ENCODE measurements at places on chromosomes 16 and 17.

- DNase-seq, result peak; percentile 73
These were observed 1.8 kb upstream of the RARA start for GRCh38 chr17:40307001-40307730.

DNA sequence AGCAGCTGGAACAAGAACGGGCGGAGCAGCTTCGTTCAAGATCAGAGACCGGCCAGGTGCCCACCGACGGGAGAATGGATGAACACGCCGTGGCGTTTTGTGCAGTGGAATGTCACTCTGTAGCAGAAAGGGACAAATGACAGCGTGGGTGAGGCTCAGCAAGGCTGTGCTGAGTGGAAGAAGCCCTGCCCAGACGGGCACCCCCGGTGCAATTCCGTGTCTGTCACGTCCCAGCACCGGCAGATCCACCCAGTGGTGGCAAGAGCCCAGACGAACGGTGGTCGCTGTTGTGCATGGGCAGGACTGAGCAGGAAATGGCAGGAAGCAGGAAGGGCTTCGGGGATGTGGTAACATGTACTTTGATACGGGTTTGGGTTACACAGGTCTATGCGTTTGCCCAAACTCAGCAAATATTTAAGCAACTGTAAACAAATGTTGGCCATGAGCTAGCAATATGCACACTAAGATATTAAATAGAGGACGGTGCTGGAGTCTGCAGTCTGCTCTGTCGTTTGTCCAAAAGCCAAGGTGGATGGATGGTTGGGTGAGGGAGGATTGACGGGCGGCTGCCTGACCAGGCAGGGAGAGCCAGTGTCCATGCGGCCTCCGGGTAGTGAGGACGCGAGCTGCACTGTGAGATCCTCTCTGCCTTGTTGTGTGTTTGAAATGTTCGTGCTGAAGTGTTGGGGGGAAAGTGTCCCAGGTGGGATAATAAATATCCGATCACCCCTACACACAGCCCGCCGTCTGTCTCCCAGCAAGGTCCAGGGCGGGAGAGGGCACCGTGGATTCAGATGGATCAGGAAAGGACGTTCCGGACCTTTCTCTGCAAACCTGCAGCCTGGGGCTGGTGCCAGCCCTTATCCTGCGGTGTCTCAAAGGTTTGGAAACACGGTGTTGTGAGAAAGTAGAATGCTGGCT lies 48.4 kb downstream of the COX4I1 start:
- no peak for DNase-seq

GRCh38 chr17:5467416-5467815 lies 1.4 kb downstream of the DHX33 start:
- DNase-seq, result peak; percentile 1

DNA sequence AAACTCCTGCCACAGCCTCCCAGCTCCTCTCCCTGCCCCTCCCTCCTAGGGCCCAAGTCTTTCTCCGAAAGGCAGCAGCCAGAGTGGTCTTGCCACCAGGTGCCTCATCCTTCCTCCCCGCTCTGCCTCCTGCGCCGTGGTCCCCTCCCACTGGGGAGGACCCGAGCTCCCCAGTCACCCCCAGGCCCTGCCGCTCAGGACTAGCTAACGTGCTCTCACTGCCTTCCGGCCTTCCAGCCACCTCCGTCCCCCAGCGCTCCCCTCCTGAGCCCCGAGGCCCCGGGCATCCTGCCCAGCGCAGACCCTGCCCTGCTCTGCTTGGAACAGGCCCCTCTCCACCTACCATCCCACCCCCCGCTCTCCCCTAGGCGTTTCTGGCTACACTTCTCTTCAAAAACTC lies 19.4 kb upstream of the COL1A1 start:
- DNase-seq, result no peak

DNA sequence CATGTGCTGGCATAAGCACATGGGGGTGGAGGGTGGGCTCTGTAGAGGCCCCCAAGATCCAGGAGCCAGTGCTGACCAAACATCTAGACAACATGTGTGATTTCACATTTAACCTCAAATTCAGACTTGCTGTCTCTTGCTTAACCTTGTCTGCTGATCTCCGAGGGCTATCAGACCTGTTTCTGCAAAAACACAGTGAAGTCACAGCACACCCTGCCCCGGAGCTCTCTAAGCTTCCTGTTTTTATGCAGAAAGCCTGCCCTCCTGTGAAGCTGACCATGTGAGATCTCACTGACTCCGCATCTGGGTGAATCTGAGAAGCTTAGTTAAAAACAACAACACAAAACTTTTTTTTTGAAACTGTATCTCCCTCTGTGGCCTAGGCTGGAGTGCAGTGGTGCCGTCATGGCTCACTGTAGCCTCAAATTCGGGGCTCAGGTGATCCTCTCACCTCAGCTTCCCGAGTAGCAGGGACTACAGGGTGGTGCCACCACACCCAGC lies 6.6 kb upstream of the DPEP2 start:
- peak; percentile 14 for DNase-seq

GRCh38 chr17:78173097-78173715 lies 4.8 kb downstream of the SYNGR2 start:
- DNase-seq, result no peak

DNA sequence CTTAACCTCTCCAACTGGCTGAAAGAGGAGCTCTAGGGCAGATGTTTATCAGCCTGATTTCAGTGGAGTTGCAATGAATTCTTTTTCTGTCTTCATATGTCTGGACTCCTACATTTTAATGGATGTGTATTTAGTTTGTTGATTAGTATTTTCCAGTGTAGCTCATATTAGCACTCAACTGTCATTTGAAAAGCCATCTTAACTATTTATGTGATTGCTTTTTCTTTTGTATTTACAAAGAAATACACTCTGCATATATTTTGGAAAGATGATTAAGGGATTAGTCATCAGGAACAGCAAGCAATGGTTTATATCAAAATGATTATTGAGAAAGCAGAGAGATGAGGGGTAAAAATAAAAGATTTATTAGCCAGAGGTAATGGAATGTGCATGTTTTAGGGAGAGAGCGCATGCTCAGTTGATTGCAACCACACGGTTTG lies 71.1 kb downstream of the WWOX start:
- no peak for DNase-seq

- DNase-seq, result no peak
These were observed 3.6 kb upstream of the MAFG start for GRCh38 chr17:81931189-81931556.

DNA sequence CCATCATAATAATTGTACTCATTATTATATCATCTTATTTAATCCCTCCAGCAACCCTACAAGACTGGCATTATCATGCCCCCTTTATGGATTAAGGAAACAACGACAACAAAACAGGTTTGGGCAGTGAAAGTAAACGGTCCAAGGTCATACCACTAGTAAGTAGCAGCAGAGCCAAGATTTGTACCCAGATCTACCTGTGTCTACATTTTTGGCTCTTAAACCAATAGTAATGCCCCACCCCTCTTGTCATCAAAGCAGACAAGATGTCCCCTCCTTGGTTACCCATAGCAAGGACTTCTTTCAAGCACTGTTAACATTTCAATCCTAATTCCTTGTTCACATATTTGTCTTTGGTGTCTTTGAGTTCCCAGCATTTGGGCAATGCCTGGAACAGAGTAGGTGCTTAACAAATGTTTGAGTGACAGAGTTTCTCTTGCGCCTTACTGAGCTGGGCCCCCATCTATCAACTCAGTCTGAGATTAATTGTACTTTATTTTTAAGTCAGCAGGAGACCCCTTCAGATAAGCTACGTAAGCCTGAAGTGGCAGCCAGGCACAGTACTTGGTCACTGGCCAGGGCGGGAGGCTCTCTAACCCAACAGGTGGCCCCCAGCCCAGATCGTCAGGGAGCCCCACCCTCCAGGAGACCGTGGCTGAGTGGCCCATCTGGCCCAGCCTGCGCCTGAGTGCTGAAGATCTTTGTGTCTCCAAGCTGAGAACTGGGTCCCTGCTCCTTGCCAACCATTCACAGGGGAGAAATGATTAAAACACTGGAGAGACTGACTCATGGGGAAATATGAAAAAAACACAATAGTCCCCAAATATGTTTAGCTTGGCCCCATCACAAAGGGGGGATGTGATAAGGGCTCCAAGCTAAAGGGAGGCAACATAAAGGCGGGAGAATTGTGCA lies 75.8 kb downstream of the AXIN2 start:
- peak; percentile 79 for DNase-seq

- DNase-seq, result no peak
These were observed 14.1 kb upstream of the UBTF start for GRCh38 chr17:44233582-44233981.

- DNase-seq, result peak; percentile 54
These were observed 199.9 kb upstream of the COX10 start for GRCh38 chr17:13869331-13869940.
